ENCODE measurements at places on chromosomes 6 and 20. TPM values are rescaled to one million over a fixed set of nuclear protein-coding genes. Genes with fewer than 3 reads are reported as not detected.

DNA sequence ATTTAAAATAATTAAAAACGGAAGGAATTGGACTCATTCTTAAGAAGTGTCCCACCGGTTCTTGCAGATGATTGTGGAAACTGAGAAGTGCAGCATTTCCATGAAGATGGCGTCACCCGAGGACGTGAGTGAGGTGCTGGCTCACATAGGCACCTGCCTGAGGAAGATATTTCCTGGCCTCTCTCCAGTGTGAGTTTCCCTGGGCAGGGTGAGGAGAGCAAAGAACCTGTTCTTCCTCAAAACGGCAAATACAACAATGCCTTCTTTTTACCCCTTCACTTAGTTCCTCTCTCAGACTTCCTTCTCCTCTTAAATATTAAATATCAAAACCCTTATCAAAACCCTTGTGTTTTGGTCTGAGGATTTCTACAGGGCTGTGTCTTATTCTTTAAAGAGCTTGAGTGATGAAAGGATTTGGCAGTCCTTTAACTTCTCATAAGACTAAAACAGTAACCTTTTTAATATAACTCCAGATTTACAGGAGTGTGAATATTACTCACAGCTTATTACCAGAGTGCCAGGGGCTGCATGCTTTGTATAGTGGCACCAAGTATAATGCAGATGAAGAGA is 156.3 kb downstream of the CARMIL1 start:
- DNase-seq, result no peak

DNA sequence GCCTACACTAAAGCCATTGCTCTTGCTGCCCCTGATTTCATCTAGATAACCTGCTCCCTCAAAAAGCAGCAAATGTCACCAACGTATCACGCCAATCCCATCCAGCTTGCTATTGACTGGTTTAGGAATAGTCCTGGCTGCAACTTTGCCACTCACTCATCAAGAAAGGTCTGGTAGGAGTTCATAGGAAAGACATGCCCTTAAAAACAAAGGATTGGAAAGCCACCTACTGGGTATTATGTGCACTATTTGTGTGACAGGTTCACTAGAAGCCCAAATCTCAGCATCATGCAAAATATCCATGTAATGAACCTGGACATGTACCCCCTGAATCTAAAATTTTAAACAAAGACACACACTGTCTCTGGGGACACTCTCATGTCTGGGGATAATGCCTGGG is 170.4 kb upstream of the COL21A1 start:
- DNase-seq, result no peak

DNA sequence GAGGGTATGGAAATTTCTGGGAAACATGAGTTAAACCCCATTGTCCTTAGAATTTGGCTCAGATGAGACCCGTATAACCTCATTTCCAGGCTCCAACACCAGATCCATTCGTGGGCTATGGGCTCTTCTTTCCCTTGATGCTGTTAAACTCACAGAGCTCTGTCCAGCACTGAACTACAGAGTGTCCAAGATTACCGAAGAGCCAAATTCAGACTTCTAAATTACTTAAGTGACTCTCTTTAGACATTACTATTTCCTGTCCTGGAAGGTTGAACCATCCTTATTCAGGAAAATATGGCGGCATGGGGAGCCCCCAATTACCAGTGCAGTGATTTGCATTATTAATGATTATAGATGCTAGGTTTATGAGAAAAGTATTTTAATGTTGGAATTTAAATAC is 124.9 kb upstream of the EDN1 start:
- DNase-seq, result no peak

DNA sequence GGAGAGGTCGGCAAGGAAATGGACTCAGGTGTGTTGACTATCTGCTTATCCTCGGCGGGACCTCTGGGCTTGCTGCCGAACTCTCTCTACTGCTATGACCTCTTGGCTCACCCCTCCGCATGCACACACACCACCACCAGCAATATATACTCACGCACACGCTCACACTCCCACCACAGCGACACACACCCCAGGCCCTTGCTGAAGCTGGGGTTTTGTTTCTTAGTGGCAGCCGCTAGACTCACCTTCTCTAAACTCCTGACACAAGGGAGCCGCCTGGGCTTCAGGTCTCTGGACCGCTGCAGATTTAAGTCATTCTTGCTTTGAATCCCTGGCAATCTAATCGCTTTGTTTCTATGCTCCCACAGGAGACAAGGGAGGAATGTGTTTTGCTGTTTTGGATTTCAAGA is 59.4 kb upstream of the BACH2 start:
- DNase-seq, result no peak

DNA sequence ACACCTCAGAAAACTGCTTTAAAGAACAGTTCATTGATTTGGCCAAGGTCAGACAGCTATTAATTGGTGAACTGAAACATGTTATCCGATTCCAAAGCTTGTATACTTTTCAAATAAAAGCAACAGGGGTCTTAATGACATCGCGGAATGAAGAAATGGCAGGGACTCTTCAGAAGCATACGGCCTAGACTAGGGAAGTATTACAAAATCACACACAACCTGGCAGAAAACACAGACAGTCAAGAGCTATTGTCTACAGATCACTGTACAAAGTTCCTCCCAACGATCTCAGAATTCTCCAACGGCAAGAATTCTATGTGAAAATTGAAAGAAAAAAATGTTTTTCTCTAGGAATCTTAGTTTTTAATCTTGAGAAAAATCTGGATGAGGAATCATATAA is 105.5 kb downstream of the PTPRK start:
- DNase-seq, result no peak

- DNase-seq, result no peak
These were observed 26.5 kb upstream of the MYCT1 start for GRCh38 chr6:152671171-152671570.

DNA sequence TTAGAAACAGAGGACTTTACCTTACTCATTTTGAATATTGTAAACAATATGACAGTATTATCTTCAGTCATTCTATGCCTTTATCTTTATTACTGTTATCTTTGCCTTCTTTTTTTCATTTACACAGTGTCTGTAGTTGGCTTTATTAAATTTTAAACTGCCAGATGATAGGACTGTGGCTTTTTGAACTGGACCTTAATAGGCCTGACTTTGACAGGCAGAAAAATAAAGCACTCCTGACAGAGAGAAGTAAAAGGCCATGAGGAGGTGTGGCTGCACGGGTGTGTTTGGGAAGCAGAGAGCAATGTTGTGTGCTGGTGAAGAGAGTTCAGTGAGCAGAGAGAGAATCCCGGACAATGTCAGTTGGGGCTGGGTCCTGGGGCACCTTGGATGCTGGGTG is 7.8 kb downstream of the TRIM40 start:
- DNase-seq, result no peak

- DNase-seq, result no peak
These were observed 83.8 kb downstream of the TENT5A start for GRCh38 chr6:81668615-81669047.

DNA sequence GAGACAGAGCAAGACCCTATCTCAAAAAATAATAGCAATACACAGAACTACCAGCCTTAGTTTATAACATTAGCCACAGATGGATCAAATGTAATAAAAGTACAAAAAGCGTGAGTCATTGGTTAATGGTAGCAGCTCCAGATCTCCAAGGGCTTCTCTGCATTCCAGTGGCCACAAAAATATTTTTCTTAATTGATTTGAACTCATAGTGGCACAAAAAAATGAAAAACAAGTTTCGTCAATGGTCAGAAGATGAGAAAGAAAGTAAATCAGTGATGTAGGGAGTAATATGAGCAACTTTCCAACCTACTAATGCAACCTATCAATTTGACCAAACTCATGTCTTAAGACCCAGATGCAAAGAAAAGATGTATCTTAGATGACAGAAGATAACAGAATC is 79.6 kb downstream of the CEP57L1 start:
- no peak for DNase-seq

GRCh38 chr6:21595285-21596144 is 2.0 kb downstream of the SOX4 start:
- no peak for DNase-seq

DNA sequence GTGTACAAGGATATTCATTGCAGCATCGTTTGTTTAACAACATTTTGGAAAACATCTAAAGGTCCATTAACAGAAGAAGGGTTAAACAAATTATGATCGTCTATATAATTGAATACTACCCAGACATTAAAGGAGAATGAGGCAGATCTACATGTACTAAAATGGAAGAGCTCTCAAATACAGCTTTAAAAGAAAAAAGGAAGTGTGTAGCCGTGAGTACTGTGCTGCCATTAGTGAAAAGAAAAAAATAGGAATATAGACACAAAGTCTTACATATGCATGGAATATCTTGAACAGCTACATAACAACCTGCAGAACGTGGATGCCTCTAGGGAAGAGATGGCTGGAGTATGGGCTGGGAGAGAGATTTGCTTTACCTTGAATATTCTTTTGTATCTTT is 37.9 kb downstream of the PRDM1 start:
- DNase-seq, result no peak

DNA sequence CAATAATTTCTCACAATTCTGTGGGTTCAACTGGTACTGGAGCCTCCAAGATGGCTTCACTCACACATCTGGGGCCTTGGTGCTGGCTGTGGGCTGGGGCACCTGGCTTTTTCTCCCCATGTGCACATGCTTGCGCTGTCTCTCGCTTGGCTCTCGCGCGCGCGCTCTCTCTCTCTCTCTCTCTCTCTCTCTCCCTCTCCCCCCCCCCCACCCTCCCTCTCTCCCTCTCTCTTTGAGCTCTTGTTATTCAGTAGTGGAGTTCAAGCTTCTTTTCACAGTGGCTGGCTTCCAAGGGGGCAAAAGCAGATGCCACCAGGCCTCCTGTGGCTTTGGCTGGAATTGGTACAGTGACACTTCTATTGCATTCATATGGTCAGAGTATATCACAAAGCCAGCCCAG is 10.8 kb upstream of the TBCC start:
- no peak for DNase-seq

HLA-DRB5 gene
- total RNA-seq, result 10.1 TPM

ADGRG6 gene
- 0.61 TPM for total RNA-seq

SDC4 gene
- 1.1 TPM for total RNA-seq

DTNBP1 gene
- total RNA-seq, result 12.3 TPM
